ENCODE measurements at places on chromosomes 16 and 17.

- DNase-seq = no peak
Observed at GRCh38 chr17:80229011-80229410, 8.8 kb downstream of the SLC26A11 start.

GRCh38 chr17:29237476-29238132, 9.1 kb upstream of the CRYBA1 start:
- no peak for DNase-seq

DNA sequence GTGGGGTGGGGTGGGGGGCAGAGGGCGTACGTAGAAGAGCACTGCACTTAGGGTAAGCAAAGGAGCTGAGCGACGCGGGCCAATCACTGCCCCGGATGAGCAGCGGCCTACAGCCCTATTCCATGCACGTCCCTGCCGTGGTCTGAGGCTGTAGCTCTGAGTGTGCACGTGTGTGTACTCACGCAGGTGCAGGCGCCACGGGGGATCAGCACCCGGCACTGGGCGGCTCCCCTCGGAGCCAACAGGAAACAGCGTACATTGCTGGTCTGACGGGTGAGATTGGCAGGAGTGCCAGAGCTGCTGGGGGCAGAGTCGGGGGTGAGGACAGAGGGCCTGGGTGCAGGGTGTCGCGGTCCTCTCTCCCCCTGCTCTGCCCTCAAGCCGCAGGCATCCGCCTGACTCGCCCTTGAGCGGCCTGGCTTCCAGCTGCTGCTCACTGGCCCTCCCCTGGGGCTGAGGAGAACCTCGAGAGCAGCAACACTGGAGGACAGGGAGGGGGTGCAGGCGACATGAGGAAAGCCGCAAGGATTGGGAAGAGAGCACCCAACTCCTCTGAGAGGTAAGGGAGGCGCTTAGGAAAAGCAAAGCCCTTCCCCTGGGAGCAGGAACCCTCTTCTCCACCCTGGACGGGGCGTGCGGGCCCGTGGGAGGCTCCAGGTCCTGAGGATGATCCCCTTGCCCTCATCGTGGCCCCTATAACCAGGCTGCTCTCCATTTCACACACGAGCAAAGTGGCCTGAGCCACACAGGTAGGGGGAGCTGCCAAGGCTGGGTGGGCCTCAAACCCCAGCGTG, 57.8 kb downstream of the ENGASE start:
- no peak for DNase-seq

DNA sequence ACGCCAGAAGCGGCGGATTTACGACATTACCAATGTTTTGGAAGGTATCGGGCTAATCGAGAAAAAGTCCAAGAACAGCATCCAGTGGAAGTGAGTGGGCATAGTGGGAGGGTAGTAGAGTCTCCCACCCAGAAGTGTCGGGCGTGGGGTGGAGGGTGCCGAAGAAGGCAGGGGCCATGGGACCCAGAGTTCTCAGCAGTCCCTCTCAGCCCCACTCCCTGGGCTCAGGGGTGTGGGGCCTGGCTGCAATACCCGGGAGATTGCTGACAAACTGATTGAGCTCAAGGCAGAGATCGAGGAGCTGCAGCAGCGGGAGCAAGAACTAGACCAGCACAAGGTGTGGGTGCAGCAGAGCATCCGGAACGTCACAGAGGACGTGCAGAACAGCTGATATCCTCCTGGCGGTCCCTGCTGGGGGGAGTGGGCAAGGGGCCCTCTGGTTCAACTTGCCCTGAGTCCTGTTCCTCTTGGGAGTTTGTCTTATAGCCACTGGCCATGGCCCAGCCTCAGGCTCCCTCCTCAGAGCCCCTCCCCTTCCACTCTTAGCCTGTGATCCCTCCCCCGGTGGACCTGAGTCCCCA, 916 bp downstream of the E2F4 start:
- no peak for DNase-seq

GRCh38 chr16:21722771-21723455, 59.1 kb downstream of the OTOA start:
- no peak for DNase-seq

GRCh38 chr17:35867574-35867973, 1.1 kb downstream of the HEATR9 start:
- no peak for DNase-seq

Measured in neuronal stem cell (in vitro differentiated cells).